ENCODE measurements at places on chromosomes 2 and 18.

DNA sequence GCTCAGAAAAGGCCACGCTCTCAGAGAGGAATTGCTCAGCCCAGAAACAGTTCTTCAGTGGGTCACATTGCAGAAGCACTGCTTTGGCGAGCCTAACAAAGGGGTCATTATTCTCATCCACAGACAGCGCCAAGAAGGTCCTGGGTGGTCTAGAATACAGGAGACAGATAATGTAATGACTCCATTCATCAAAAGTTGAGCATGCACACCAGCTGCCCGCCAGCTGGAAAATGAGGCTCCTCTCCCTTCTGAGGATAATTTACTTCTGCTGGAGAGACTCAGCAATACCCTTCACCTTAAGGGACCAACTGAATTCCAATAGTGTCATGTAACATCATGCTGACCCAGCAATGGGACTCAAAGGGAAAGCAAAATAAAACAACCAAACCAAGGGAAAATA, 79.9 kb downstream of the TRIB2 start:
- ATAC-seq = no peak

- no peak for ATAC-seq
Measured at GRCh38 chr18:79418642-79419041, 22.9 kb downstream of the NFATC1 start.

DNA sequence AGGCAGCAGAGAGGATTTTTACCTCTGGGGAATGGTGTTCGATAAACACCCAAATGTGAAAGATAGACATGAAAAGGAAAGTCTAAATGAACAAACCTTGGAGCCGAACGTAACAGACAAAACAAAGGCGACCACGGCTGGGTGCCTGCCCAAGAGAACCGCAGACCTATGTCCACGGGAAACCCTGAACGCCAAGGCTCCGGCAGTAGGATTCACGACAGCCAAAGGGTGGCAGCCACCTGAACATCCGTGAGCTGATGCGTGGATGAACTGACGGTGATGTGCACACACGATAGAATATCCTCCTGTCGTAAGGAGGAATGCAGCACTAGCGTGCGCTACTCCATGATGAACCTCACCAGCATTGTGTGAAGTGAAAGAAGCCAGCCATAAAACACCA, 85.6 kb downstream of the MBP start:
- ATAC-seq = no peak

- ATAC-seq = no peak
Measured at GRCh38 chr18:44054514-44054913, 626.2 kb upstream of the SETBP1 start.

- ATAC-seq = peak; percentile 50
Measured at GRCh38 chr2:239318790-239319661, 81.8 kb downstream of the HDAC4 start.

GRCh38 chr2:84717302-84717701, 163.6 kb downstream of the TRABD2A start:
- ATAC-seq = no peak

GRCh38 chr2:11822746-11823451, 76.5 kb downstream of the LPIN1 start:
- ATAC-seq = peak; percentile 55

GRCh38 chr2:192139813-192140212, 54.9 kb downstream of the TMEFF2 start:
- ATAC-seq = no peak

- no peak for ATAC-seq
Measured at GRCh38 chr18:49464718-49465598, 4.5 kb upstream of the DYM start.

- no peak for ATAC-seq
Measured at GRCh38 chr2:199684832-199685231, 166.2 kb downstream of the FTCDNL1 start.

- no peak for ATAC-seq
Measured at GRCh38 chr2:15798701-15799431, 141.5 kb upstream of the MYCN start.

Data from motor neuron (in vitro differentiated cells).